Stomach (tissue), 19 donors: ENCODE measurements at places on chromosomes 12 and 14. TPM values are rescaled to one million over a fixed set of nuclear protein-coding genes. Genes with fewer than 3 reads are reported as not detected.

DNA sequence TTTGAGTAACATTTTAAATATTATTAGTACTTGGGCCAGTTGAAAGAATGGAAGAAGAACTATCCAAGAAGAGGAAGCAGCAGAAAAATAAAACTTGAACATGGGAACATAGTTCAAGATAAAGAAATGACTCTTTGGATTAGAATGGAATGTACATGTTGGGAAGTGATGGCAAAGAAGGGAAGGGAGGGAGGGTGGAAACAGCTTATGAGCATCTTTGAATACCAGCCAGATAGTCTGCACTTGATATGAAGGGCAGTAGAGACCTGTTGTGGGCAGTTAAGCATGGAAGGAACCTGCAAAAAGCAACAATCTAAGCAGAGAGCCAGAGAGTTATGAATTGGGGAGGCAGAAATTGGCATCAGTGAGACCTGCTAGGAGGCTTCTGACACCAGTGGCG is 10.0 kb upstream of the IL22 start:
- no peaks in the 10 kb centered on the region for H3K4me1 ChIP-seq
- no peak overlapping the region for H3K4me3 ChIP-seq
- H3K36me3 ChIP-seq = no peaks in the 10 kb centered on the region
- no peaks in the 10 kb centered on the region for H3K27me3 ChIP-seq
- DNase-seq = no peak

DNA sequence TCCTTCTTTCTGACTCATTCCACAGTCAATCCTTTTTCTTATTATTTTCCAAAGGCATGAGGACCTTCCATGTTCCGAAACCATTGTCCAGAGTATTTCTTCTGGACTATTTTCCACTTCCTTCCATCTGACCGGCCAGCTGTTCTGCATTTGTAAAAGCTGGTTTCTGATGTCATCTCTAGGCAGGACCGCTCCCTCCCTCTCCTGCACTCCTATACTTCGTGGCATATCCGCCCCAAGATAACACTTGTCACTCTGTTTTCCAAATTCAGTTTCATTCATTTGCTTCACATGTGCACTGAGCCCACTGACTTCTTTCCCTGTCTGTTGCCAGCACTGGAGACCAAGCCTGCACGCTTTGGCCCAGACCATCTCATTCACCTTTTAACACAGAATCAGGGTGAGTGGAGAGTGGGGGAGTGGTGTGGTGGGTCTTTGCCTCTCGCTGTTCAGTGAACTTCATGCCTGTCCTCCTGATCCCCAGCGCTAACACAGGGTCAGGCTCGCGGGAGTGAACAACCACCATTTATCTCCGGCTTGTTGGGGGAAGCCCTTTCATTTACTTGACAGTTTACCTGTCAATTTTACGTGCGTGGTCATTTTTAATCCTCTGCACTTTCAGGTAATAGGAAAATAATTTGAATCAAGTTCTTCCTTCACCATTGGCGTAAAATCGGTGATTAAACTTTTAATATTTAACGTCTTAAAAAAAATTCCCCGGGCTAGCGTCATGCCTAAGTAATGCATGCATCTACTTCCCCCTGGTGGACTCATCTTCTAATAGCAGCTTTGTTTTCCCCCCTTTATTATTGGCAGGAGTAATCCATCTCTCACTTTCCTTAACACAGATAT is 52.5 kb downstream of the C12orf75 start:
- H3K4me1 ChIP-seq = peaks cover 12% of the 10 kb centered on the region
- peak; percentile 85 for DNase-seq
- H3K4me3 ChIP-seq = peak overlapping the region; percentile 31
- no peaks in the 10 kb centered on the region for H3K27me3 ChIP-seq

DNA sequence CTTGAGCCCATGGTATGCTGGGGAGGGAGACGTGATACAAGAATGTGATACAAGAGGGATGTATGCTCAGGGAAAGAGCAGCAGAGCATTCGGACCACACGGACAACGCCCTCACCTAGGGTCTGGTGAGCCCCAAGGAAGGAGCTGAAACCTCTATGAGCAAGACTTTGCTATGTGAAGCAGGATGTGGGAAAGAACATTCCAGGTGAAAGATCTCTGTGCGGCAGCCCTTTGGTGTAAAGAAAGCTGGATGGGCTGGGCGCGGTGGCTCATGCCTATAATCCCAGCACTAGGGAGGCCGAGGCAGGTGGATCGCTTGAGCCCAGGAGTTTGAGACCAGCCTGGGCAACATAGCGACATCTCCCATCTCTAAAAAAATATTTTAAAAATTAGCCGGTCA is 16.9 kb upstream of the FICD start:
- no peaks in the 10 kb centered on the region for H3K4me1 ChIP-seq
- no peak for DNase-seq
- no peak overlapping the region for H3K27ac ChIP-seq
- no peak overlapping the region for H3K4me3 ChIP-seq
- H3K36me3 ChIP-seq = no peaks in the 10 kb centered on the region
- H3K27me3 ChIP-seq = peaks cover 37% of the 10 kb centered on the region

DNA sequence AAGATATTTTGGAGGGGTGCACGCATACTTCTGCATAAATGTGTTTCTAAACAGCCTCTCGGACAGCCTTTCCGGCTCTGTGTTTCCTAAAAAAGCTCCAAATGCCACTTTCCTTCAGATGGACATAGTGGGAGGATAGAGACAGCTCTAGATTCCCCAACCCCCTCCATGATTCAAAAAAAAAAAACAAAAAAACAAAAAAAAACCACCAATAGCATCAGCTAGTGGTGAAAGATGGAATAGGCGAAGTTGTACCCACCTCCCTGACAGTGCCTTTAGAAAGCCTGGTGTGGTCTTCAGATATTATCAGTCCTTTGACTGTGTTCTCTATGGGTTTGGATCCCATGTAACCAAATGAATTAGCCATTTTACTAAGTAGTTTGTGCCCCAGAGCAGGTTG is 94.1 kb downstream of the PHETA1 start:
- no peaks in the 10 kb centered on the region for H3K36me3 ChIP-seq
- no peaks in the 10 kb centered on the region for H3K4me1 ChIP-seq
- no peak overlapping the region for H3K27ac ChIP-seq
- DNase-seq = no peak
- H3K27me3 ChIP-seq = peaks cover 6% of the 10 kb centered on the region

GRCh38 chr12:25257590-25258324 is 7.0 kb upstream of the KRAS start:
- no peak overlapping the region for H3K4me3 ChIP-seq
- no peaks in the 10 kb centered on the region for H3K27me3 ChIP-seq
- H3K36me3 ChIP-seq = no peaks in the 10 kb centered on the region
- peaks cover 41% of the 10 kb centered on the region for H3K4me1 ChIP-seq

GRCh38 chr14:105363847-105364708 is 34.3 kb upstream of the TEX22 start:
- peaks cover 10% of the 10 kb centered on the region for H3K4me1 ChIP-seq
- no peak overlapping the region for H3K27ac ChIP-seq
- H3K4me3 ChIP-seq = peak overlapping the region; percentile 24
- peaks cover 38% of the 10 kb centered on the region for H3K36me3 ChIP-seq

- no peaks in the 10 kb centered on the region for H3K27me3 ChIP-seq
- H3K27ac ChIP-seq = no peak overlapping the region
- DNase-seq = no peak
- H3K4me3 ChIP-seq = no peak overlapping the region
- H3K4me1 ChIP-seq = no peaks in the 10 kb centered on the region
- no peaks in the 10 kb centered on the region for H3K36me3 ChIP-seq
These were observed 21.4 kb downstream of the BCL2L14 start for GRCh38 chr12:12091977-12092663.

DNA sequence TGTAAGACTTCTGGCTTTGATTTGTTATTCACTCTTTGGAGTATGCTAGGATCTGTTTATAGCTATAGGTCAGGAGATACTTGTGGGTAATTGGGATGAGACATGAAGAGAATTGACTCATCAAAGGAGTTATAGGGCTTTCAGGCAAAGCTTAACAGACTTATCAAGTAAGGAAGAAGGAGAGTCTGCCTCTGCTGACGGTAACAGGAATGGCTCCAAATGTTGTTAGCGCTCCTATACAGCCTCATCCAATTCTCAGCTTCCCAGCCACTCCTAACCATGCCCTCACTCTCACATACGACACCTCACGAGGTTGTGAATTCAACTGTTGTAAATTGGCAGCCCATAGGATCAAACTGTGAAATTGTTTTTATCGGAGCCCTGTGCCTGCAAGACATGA is 140.5 kb downstream of the KCNA5 start:
- H3K27ac ChIP-seq = no peak overlapping the region
- no peaks in the 10 kb centered on the region for H3K27me3 ChIP-seq
- no peaks in the 10 kb centered on the region for H3K4me1 ChIP-seq
- no peaks in the 10 kb centered on the region for H3K36me3 ChIP-seq

- no peak overlapping the region for H3K27ac ChIP-seq
- H3K36me3 ChIP-seq = no peaks in the 10 kb centered on the region
- H3K4me1 ChIP-seq = peaks cover 17% of the 10 kb centered on the region
- no peak for DNase-seq
These were observed 3.3 kb upstream of the PRKAB1 start for GRCh38 chr12:119664642-119665041.

DNA sequence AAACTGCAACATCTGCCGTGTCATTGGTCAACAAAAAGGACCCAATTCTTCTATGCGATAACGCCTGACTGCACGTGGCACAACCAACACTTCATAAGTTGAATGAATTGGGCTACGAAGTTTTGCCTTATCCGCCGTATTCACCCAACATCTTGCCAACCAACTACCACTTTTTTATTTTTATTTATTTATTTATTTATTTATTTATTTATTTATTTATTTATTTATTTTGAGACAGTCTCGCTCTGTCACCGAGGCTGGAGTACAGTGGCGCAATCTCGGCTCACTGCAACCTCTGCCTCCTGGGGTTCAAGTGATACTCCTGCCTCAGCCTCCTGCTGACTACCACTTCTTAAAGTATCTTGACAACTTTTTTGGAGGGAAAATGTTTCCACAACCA is 127.4 kb downstream of the RASSF9 start:
- no peak overlapping the region for H3K27ac ChIP-seq
- no peaks in the 10 kb centered on the region for H3K27me3 ChIP-seq
- H3K4me1 ChIP-seq = no peaks in the 10 kb centered on the region
- DNase-seq = no peak

PLA2G1B gene
- not detected for total RNA-seq

YBX3 gene
- 585 TPM for total RNA-seq

ZBTB42 gene
- 4.7 TPM for total RNA-seq

SPTB gene
- total RNA-seq = 3.5 TPM

ADAM20 gene
- total RNA-seq = not detected

ADAM21 gene
- total RNA-seq = not detected

CBLN3 gene
- not detected for total RNA-seq

TSPAN19 gene
- total RNA-seq = not detected
